ENCODE measurements at places on chromosomes 12 and 14.

- no peak overlapping the region for H3K4me3 ChIP-seq
- H3K27me3 ChIP-seq = no peaks in the 10 kb centered on the region
- peaks cover 3% of the 10 kb centered on the region for H3K4me1 ChIP-seq
- peaks cover 3% of the 10 kb centered on the region for H3K36me3 ChIP-seq
- no peak overlapping the region for H3K27ac ChIP-seq
- DNase-seq = peak; percentile 56
Measured at GRCh38 chr12:117025481-117026151, 73.6 kb downstream of the TESC start.

DNA sequence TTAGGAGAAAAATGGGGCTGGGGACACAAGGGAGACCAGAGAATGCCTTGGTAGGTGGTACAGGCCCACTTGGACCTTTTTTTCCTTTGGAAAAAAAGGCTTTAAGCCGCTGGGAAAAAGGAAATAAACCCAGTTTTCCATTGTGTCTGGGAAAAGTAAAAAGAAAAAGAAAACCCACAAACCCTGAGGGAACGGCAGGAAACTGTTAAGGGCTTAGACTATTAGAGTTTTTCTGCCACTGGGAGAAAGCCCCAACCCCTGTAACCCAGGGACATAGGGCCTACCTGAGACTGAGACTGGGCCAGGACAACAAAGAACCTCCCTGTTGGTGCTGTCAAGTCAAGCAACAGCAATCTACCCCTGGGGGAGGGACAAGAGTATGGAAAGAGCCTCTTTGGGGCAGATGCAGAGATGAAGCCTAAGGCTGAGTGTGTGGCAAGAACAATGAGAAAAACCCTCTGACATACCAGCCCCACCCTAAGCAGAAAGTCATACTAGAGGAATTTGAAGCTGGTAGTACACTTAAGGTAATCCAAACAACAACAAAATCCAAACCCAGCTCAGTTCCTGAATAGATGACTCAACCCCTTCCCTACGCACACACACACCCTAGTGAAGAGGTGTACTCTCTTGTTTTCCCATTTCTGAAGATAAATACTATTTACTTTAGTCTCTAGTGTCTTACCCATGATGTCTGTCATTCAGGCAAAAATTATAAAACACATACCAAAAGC, 22.8 kb downstream of the ATF1 start:
- no peak overlapping the region for H3K4me3 ChIP-seq
- no peaks in the 10 kb centered on the region for H3K27me3 ChIP-seq
- no peak for DNase-seq
- H3K4me1 ChIP-seq = peaks cover 29% of the 10 kb centered on the region
- peaks cover 32% of the 10 kb centered on the region for H3K36me3 ChIP-seq

DNA sequence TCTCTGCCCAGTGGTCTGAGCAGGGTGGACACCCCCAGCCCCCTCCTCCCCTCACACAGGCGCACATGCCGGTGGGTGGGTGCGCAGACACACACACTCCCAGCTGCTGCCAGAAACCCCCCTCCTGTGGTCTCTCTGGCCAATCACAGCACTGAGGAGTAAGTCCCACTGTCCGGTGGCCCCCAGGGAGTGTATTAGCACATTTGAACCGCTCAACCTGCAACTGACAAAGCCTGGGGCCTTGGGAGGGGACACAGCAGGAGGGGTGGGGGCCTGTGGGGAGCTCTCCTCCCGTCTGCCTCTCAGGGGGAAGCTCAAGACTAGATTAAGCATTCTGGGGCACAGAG, 11.7 kb downstream of the FIGNL2 start:
- no peak for DNase-seq
- H3K27ac ChIP-seq = no peak overlapping the region
- H3K4me3 ChIP-seq = no peak overlapping the region
- H3K36me3 ChIP-seq = no peaks in the 10 kb centered on the region
- H3K4me1 ChIP-seq = peaks cover 16% of the 10 kb centered on the region

DNA sequence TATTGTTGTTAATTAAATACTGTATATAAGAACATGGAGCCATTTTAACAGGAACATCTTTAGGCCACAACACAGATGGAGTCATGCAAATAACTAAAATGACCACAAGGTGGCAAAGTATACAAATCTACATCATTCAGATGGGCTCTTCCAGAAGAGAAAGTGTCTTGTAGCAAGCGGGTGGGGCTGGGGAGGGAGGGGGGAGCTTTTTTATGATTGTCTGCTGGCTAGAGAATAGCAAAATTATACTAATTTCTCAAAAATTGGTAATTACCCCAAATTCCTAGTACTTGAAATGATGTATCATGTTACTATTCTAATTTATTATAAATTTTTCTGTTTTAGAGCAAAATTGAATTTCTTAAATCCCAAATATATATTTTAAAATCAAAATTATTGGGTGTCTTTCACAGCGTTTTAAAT, 378.7 kb downstream of the PRKD1 start:
- DNase-seq = no peak
- H3K4me3 ChIP-seq = no peak overlapping the region
- no peaks in the 10 kb centered on the region for H3K27me3 ChIP-seq
- no peaks in the 10 kb centered on the region for H3K4me1 ChIP-seq

DNA sequence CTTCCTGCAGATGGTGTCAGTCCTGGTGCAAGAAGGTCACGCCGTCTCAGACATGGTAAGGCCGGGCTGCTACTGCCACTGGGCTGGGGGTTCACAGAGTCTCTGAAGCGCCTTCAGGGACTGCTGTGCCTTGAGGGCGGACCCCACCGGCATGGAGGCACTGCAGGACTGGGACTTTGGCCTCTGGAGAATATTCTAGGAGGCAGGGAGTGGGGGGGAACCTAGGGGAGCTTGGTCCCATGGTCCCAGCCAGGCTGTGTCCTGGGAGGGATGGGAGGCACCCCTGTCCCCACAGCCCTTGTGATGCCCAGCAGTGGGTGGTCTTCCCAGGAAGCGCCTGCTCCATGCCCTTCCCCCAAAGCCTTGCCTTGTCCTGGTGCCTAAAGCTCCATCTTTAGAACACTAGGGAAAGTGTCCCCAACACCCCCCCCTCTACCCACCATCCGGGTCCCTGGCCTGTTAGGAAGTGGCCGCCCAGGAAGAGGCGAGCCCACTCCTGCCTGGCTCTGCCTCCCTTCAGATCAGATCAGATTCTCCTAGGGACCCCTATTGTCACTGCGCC, 1.5 kb downstream of the AMN start:
- peaks cover 40% of the 10 kb centered on the region for H3K27me3 ChIP-seq
- no peaks in the 10 kb centered on the region for H3K36me3 ChIP-seq
- DNase-seq = no peak
- no peak overlapping the region for H3K27ac ChIP-seq

GRCh38 chr12:78101113-78101876, 270.6 kb downstream of the NAV3 start:
- H3K4me1 ChIP-seq = no peaks in the 10 kb centered on the region
- H3K27me3 ChIP-seq = no peaks in the 10 kb centered on the region
- H3K27ac ChIP-seq = no peak overlapping the region
- no peaks in the 10 kb centered on the region for H3K36me3 ChIP-seq
- DNase-seq = no peak
- no peak overlapping the region for H3K4me3 ChIP-seq

DNA sequence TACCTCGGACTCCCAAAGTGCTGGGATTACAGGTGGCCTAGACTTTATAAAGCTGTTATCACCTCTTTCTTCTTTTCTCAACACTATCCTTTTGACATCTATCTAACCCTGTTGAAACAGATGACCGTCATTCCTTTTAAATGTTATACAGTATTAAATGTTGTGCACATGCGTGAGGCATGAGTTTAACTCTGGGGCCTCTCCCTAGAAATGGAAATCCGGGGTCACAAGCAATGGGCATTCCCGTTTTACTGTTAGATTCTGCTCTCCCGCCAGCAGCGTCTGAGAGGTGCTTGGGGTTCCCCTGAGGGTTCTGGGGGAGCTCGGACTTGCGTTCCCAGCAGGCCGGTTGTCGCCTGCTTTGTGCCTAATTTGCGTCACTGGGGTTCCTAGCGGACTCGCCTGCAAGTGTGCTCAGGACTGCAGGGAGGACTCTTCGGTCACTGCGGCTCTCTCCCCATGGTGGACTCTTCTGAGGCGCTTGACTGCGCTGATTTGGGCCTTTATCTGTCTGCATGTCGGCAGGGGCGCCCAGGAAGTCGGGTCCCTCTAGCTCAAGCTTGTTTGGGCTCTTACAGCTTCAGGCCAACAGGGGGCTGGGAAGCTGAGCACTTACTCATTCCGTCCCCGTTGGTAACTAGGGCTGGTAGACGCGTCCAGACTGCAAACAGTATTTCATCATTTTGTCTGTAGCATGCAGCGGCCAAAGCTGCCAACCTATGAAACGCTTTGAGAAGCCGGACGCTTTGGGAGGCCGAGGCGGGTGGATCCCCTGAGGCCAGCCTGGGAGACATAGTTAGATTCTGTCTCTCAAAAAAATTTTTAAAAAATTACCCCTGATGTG, 1.2 kb upstream of the RAN start:
- peaks cover 49% of the 10 kb centered on the region for H3K4me1 ChIP-seq
- peak overlapping the region; percentile 82 for H3K4me3 ChIP-seq
- DNase-seq = peak; percentile 80
